NCI-H1048 (cell line): ENCODE measurements at places on chromosomes 7 and 10.

GRCh38 chr7:32147546-32148268 is 77.5 kb upstream of the PDE1C start:
- DNase-seq = no peak

DNA sequence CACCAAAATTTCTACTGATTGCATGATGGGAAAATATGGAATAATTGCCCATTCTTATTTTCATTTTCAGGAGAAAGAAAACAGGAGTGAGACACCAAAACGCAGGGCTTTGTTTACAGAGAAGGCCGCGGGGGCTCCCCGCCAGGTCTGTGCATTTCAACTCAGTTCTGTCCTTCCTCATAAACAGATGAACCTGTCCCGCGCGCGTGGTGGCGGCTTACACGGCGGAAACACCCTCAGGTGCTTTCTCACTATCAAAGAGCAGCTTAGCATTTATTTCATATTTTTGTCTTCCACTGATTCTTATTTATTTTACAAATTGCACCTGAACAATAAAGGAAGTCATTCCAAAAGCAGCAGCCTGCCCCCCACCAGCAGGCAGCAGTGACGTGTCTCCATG is 579.4 kb downstream of the PTPRN2 start:
- no peak for DNase-seq

DNA sequence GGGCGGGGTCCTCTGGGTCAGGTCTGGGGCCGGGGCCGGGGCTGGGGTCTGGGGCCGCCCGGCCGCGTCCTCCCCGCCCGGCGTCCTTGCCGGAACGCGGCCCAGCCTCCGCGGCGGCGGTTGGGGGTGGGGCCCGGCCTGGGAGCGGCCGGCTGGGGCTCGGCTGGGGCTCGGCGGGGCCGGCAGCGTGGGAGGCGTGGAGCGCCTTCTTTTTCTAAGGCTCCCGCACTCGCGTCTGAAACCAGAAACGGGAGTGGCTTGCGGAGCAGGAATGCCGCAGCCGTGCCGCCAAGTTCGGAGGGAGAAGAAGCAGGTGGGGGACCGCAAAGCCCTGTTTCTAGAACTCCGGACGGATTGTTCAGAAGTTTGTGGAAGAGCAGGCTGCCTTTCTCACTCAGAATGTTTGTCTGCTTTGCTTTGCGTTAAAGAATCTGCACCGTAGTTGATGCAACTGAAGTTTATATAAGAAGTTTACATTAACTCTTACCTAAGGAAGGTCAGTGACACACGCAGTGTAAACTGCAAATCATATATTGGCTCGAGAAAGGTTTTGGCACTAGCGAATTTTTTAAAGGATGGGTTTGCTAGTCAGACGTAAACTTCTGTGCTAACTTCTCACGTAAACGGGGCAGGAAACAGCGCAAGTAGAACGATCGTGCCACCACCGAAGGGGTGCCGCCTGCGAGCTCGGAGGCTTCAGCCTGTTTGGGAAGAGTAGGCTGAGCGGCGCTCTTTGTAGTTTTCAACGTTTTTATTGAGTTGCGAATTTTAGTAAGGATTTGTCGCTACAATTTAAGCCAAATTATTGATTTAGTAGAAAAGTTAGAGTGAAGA is 729 bp downstream of the DNAJB6 start:
- DNase-seq = no peak

DNA sequence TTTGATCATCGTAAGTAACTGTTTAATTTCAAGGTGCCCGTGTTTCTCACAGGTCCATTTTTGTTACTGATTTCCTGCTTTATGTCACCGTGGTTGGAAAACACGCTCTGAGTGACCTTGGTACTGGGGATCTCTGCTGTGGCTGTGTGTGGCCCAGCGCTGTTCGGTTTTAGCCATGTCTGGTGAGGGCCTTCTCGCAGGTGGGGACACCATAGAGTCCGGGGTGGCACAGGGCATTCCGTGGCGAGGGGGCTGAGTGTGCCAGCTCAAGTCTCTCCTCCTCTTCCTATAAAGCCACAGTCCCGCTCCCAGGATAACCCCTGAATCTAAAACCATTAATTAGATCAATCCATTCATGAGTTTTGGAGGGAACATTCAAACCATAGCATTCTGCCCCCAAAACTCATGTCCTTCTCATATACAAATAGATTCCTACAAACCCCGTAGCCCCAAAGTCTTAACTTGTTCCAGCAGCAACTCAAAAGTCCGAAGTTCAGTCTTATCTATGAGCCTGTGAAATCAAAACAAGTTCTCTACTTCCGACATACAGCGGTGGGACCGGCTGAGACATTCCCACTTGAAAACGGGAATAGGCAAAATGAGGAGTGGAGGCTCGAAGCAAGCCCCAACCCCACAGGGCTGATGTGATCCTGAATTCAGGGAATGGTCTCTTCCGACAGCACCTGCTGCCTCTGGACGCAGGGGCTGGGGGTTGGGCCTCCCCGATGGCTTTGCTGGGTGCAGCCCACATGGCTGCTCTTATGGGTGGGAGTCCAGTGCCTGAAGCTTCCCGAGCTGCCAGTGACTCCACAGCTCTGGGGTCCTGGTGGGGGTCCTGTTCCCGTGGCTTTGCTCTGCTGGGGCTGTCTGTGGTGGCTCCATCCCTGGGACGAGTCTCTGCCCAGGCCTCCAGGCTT is 55.0 kb upstream of the NKX6-2 start:
- DNase-seq = no peak

DNA sequence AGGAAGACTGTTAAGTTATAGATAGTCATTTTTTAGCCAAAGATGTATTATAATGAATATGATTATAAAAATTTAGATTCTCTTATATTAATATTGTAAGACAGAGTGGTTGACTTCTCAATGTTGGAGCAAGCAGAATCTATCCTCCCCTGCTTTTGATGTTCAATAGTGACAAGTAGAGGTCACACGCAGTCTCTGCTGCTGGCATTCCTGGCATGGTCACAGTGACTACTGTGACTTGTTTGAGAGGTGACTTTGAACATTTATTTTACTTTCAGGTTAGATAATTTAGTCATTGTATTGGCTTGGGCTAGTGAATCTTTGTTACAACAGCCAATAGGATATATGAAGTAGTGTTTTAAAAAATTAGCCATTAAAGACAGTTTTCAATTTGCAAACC is 13.7 kb upstream of the CD36 start:
- DNase-seq = no peak

GRCh38 chr10:10196701-10197100 is 821.0 kb upstream of the CELF2 start:
- no peak for DNase-seq

DNA sequence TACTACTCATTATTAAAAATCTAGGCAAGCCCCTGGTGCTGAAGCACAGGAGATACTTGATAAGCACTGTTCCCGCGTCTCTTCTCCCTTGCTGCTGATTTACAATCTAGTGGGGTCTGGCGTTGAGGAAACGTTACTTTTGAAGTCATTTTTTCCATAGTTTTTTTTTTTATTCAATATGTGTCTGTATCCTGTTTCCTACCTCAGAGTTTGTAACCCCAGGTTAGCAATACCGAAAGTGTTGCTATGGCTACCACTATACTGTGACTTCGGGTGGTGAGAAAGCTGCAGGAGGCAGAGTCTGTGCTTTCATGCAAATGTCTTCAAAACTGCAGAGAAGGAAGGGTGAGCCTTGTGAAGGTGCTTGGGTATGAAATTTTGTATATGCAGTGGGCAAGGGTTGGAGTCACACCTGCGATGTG is 458.8 kb upstream of the GHITM start:
- no peak for DNase-seq
